ENCODE measurements at places on chromosomes 12 and 14.
A peak's percentile ranks its signal among the peaks of the same experiment; 100 is the strongest.

- DNase-seq = no peak
These were observed 50.2 kb downstream of the ZFYVE26 start for GRCh38 chr14:67766035-67766680.

DNA sequence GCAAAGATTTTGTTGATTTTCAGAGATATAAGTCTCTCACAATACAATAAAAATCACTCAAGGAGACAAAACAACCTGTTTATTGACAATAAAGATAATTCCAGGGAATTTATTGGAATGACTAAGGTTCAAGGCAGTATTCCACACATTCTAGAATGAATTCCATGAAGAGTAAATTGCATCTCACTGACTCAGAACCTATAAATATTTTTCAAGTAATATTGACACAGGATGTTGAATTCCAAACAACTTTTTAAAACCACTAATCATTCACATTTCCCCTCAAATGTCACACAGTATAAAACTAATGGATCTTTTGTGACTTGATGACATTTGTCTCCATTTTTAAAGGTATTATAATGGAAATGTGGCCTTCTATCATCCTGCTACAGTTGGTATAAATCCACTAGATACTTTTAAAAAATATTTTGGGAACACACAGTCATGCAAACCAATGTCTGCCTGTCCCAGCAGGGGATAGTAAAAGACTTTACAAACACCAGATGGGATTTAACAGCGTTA, 42.1 kb upstream of the LGR5 start:
- DNase-seq = peak; percentile 92

DNA sequence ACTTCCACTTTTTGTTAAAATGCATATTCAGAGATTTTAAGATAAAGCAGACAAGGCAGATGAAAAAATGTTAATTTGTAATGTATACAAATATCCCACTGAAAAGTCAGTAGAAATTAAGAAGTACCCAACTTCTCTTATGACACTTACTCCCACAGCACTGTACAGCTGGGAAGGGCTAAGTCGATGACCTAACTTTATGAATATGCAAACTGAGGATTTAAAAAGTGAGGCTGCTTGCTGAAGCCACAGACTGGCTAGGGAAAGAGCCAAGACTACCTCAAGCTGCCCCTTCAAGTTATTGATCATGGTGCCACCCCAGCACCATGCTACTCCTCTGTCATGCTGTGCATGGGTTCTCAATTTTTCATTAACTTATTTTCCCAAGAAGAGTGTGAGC, 17.0 kb downstream of the PPM1H start:
- no peak for DNase-seq

GRCh38 chr12:42617622-42618021, 28.1 kb upstream of the PRICKLE1 start:
- peak; percentile 16 for DNase-seq

GRCh38 chr12:1820191-1820895, at the start of gene LRTM2:
TSS of gene LRTM2 (plus strand) at chr12:1820565. CDS start at chr12:1828149, 7,584 bp downstream.
- no peak for DNase-seq

- peak; percentile 12 for DNase-seq
These were observed 52.8 kb upstream of the ELK3 start for GRCh38 chr12:96141216-96141912.

DNA sequence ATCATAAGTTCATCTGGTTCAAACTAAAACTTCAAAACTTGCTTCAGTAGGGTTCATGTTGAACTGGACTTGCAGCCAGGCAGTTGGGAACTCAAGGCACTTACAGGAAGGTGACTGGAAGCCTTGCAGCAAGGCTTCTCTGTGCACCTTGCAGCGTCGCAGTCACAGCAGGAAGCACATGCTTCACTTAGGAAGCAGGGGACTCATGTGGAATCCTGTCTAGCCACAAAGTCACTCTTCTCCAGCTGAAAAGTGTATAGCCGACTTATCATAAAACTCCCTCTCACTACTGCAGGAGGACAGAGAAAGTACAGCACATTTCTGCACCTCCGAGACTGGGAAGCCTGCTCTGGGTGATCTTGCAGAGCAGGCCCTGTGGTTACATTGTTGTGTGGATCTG, 114.0 kb upstream of the PRB2 start:
- DNase-seq = no peak

DNA sequence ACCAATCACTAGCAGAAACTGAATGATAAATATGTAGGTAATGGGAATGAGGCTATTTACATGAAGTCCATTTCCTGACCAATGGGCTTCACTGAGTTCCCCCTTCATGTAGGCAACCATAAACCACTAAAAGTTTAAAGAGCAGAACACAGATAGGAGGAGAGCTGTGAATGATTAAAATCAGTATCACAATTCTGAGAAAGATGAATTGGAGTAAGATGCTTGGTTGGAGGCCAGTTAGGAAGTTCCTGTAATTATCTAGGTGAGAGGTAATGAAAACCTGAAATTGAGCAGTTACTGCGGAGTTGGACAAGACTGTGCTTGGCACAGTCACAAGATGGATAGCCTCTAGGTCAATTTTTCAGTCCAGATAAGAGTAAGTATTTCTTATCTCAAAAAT, 56.6 kb downstream of the GALNT4 start:
- no peak for DNase-seq

- DNase-seq = peak; percentile 85
These were observed 179.6 kb upstream of the DIO2 start for GRCh38 chr14:80390906-80391305.

GRCh38 chr14:100147691-100148464, 11.6 kb downstream of the DEGS2 start:
- no peak for DNase-seq

DNA sequence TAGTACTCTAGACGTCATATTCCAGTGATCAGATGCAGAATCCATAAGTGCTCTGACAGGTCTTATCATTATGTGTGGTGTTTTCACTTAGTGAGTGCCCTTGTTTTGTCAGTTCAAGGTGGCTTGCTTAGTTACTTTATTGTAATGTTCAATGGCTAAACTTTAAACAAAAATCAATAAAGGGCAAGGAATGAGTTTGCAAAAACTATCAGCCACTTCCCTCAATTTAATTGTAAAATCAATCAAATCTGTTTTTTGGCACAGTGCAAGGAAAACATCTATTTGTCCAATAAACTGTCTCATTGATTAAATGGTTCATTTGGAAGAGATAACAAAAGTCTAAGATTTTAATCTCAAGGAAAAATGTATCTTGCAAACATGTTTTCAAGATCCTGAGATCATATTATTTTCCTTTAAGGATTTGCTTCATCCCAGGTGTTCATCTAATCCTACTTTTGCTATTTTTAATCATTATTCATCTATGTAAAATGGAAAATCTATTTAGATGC, 59.6 kb upstream of the EEA1 start:
- no peak for DNase-seq

- DNase-seq = peak; percentile 46
These were observed 69.6 kb downstream of the NT5DC3 start for GRCh38 chr12:103771466-103771865.

DNA sequence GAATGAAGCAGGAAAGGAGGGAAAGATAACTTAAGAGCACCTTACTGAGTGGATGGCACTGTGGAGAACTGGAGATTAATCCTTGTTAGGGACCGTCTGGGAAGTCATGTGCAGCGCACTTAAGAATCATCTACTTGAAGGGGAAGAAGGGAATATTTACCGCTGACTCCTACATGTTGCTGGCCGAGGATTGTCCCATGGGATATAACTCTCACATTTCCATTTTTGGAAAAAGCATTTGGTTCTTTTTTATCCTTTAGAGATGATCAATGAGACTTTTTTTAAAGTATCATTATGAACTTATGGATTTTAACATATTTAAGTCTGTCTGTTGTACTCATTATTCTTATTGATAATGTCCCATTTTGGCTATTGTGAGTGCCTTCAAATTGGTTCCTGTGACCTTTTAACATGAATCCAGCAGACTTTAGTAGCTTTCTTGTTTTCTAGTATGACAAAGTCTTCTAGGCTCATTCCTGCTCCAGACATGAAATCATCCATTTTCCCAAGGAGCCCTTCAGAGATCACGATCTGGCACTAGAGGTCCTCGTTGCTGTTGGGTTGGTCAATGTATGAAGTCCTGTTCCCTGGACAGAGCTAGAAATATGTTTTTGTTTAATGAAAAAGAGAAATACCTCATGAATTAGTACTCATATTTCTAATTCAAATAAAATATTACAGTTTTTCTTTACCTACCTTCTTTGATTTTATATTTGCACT, 20.2 kb upstream of the FAM234B start:
- no peak for DNase-seq

DNA sequence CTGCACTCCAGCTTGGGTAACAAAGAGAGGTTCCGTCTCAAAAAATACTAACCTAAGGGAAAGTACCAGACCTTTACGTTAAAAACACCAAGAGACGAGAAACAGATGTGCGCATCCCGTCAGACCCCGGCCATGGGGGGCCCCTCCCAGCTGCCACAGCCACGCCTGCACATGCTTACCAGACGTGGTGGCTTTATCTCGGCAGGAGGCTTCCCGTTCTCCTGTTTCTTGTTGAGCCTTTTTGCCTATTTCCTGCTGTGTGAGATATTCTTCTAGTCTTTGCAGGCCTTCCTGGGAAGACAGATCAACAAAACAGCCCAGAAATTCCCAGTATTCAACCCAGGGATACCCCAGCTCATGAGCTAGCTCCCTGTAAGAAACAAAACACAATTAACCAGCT, 23.6 kb downstream of the PGAM5 start:
- DNase-seq = peak; percentile 83

DNA sequence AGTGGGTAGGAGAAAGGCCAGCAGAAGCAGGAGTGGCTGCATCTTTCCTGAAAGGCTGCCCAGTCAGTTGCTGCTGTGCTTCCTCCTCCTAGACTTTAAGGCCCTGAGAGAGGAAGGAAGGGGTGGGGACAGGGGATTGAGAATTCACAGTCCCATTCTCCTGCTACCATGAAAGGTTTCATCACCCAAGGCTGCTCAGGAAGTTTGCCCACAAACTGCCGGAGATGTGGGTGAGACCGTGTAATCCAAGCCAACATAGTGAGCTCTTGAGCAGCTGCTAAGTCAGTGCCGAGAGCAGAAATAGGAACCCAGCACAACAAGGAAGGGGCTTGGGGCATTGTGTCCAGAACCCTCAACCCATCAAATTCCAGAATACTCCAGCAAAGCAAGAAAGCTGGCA, at the start of gene CTSG:
CTSG (minus strand) TSS at position 69 of the 400 bp plus-strand sequence; CDS start at position 42, 27 bp downstream.
- DNase-seq = no peak

DNA sequence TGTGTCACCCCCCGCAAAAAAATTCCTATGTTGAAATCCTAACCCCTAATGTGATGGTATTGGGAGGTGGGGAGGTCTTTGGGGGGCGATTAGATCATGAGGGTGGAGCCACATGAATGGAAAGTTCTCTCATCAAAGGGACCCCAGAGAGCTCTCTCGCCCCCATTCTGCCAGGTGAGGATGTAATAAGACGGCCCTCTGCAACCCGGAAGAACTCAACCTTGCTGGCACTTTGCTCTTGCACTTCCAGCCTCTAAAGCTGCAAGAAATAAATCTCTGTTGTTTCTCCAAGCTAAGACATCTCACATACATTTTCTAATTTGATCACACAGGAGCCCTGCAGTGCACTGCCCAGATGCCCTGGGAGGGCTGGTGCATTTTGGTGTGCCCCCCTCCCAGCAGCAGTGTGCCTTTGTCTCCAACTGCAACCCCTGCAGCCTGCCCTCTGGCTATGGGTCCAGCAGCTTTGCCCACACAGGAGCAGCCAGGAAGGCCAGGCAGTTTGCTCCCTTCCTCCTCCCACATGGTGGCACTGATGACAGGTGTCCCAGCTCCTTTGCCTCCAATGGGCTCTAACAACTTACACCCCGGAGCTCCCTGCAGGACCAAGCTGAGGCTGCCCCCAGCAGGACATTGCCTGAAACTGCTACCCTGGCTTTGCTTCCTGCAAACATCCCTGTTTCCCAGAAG, 59.3 kb downstream of the C14orf132 start:
- DNase-seq = peak; percentile 72

- DNase-seq = no peak
These were observed 13.8 kb upstream of the DHRS4 start for GRCh38 chr14:23939607-23940326.

DNA sequence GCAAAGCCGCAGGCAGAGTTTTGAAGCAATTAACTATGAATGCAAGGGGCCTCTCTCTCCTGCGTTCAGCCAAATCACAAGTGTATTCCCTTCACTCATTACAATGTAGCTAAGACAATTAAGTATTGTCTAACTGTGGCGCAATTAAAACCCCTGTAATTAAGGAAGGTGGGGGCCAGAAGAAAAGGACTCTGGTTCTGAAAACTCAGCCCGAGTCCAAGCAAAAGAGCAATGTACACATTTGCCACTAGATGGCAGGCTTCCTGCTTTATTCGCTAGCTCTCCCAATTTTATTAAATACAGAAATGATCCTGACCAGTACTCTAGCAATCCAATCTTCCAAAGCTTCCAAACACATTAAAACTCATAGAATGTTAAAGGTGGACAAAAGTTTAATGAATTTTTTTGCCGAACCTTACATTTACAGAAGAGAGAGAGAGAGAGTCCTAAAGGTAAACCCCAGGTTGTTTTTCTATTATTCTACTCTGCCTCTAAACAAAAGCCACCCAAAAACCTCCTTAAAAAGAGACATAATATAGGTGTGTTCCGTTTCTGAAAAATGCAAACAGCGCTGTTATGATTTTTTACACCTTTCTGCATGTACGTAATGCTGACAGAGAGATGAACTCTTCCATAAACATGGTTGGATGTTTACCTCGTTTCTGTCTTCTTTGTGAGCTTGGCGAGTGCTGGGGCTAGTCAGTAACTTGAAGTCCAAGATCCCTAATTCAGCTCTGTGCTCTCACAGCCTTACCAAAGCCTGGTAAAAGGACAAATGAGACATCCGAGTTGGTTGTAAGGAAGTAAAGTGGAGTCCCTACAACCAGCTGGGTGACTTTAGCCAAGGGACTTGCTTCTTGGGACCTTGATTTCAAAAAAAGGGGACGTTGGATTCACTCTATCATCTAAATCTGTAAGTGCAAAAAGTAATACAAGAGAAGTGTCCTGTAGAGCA, 50.9 kb upstream of the VASH1 start:
- peak; percentile 49 for DNase-seq

DNA sequence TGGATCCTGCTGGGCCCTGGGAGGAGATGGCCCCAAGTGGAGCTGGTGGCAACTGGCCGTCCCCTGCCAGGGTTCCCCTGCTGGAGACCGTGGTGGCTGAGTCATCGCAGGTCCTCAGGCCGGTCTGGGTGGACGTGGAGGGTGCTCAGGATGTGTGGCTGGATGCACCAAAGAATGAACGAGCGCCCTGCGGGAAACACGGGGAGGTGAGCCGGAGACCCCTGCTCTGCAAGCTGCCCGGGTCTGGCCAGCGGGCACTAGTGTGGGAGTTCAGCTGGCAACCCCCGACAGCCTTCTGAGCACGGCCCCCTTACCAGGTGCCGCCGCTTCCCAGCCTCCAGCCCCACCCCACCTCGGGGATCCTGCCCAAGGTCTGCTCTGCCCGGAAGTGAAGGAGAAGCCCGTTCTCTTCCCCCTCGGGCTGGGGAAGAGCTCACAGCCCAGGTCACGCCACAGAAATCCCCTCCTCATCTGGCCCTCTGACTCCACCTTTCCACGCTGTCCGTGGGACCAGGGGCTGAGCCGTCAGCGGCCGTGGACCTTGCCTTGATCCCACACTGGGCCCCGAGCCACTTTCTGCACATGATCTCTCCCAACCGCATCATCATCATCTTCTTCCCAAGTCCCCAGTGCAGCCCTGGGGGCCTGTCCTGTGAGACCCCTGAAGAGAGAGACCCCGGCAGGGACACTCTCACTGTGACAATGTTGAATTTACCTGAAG, 165.5 kb downstream of the KIF26A start:
- no peak for DNase-seq

- DNase-seq = no peak
These were observed 64.9 kb downstream of the ARID2 start for GRCh38 chr12:45794422-45794821.
